T follicular helper cell (primary cell): ENCODE measurements at places on chromosomes 4 and X.

GRCh38 chr4:34644579-34645115 is 1599.7 kb downstream of the ARAP2 start:
- DNase-seq: no peak

DNA sequence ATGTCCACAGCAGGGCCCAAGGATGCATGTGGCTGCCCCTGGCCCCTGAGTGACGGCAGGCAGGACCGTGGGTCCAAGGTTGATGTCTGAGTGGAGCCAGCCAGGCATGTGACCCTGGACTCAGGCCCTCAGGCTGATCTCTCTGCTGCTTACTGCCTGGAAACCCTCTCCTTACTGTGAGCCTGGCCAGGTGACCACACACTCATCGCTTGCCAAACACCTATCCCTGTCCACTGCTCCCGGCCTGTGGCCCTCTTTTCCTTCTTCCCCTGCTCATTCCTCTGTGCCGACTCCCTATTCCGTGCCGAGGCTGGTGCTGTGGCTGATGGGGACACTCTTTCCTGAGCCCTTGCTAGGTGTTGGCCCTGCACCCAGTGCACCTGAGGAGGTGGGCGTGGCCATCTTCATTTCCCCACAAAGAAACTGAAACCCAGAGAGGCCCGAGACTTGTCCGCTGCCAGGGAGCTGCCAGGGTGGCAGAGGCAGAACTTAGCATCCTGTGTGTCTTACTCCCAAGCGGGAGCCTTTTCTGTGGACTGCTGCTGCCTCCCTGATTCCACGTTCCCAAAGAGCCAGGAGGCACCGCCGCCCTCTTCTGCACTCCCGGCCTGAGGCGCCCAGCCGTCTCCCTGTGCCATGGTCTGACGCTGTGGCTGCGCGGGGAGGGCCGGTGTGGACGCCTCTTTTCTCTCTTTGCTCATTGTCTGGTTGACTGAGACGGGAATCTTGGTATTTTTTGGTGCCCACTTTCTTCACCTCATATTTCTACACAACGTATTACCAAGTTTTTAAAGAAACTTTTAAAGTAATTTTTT is 11.2 kb upstream of the RNF4 start:
- DNase-seq: no peak

GRCh38 chrX:40043895-40044294 is 53.9 kb downstream of the BCOR start:
- no peak for DNase-seq

- DNase-seq: no peak
These were observed 34.7 kb downstream of the LUZP4 start for GRCh38 chrX:115324194-115324593.

- DNase-seq: no peak
These were observed 325.0 kb downstream of the RAB28 start for GRCh38 chr4:13159041-13159620.

DNA sequence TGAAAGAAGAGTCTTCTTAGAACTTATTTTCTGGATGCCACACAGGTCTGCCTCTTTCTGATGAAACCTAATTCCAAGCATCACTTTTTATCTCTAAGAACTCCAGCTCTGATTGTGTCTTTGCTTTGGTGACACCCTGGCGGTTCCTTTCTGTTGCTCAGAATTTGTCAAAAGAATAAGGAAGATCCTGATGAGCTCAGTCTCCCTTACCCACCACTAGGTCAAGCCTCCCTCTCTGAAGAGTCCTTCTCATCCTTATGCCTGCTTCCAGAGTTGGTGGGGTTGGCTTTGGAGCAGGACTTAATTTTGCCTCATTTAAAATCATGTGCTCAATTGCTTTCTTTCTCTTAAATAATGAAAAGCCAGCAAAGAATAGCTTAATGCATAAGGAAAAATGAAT is 31.5 kb upstream of the RPL34 start:
- no peak for DNase-seq

DNA sequence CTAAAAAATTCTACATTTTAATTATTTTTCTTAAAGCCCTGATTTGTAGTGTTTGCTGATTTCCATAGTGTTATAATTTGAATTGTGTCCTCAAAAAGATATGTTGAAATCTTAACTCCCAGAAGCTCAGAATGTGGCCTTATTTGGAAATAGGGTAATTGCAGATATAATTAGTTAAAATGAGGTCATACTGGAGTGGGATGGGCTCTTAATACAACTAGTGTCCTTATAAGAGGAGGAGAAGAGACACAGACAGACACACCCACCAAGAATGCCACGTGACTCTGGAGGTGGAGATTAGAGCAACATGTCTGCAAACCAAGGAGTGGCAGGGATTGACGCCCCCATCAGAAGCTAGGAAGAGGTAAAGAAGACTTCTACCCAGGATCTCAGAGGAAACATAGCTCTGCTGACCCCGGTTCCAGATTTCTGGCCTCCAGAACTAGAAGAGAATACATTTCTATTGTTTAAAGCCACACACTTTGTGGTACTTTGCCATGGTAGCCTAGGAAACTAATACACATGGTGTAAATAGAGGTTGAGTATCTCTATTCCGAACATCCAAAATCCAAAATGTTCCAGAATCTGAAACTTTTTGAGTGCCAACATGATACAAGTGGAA is 70.5 kb upstream of the IRF2 start:
- DNase-seq: no peak
